Activated naive CD4-positive, alpha-beta T cell treated with anti-CD3 and anti-CD28 coated beads, Interleukin-2, amount 10 ng/mL, durations not matched to agents 7 days and 5 days (primary cell): ENCODE measurements at places on chromosomes 5 and 9.

DNA sequence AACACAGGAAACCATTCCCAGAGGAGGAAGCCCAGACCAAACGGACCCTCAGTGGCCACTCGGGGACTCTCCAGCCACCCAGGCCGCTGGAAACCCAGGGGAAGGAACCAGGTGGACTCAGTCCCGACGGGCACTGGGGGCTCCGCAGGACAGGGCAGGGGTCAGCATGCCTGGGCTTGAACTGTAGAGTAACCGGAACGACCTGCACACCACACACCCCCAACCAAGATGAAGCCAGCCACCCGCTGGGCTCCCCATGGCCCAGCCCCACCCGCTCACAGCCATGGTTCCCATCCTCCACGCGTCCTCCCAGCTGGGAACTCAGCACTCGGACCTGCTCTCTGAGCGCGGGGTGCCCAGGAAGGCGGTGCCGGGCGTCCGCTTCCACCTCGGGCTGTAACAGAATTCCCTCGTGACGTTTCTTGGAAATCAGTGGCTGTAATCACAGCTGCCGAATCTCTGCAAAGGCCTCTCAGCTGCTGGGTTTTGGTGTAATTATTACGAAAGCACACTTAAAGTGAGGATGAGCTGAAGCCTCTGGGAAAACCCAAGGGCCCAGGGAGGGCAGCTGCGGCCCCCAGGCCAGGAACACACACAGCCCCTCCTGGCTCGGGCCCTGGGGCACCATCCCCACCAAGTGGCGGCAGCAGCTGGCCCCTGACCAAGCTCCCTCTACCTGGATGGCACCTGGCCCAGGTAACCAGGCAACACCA is 13.8 kb downstream of the NACC2 start:
- no peak for DNase-seq

GRCh38 chr9:69389437-69389995 is 64.5 kb downstream of the ENTREP1 start:
- no peak for DNase-seq

GRCh38 chr9:33161011-33161588 is 6.0 kb downstream of the B4GALT1 start:
- DNase-seq = peak; percentile 49

- no peak for DNase-seq
These were observed 45.6 kb downstream of the SLC6A7 start for GRCh38 chr5:150235500-150235854.

GRCh38 chr9:136700304-136700703 is 12.1 kb upstream of the DIPK1B start:
- no peak for DNase-seq

DNA sequence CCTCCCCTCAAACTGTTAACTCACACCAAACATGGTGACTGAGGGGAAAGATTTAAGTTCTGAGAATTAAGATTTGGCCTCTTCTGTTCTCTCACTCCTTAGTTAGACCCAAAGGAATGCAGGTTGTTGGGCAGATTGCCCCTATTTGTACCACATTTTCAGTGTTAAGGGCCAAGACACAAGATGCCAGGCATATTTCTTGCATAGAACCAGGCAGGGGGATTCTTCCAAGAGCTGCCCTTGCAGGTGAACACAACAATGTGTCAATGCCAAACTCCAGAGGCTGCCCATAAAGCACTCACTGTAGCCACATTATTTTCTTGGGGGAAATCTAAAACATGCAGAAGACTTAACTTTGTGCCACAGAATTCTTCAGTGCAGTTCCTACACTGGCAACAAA is 14.7 kb downstream of the MPDZ start:
- no peak for DNase-seq

- DNase-seq = no peak
These were observed 34.8 kb upstream of the TENT4A start for GRCh38 chr5:6678385-6678784.

- peak; percentile 41 for DNase-seq
These were observed 17.8 kb downstream of the SERINC5 start for GRCh38 chr5:80238097-80238496.

GRCh38 chr9:94623253-94623652 is 16.1 kb downstream of the FBP1 start:
- peak; percentile 43 for DNase-seq

DNA sequence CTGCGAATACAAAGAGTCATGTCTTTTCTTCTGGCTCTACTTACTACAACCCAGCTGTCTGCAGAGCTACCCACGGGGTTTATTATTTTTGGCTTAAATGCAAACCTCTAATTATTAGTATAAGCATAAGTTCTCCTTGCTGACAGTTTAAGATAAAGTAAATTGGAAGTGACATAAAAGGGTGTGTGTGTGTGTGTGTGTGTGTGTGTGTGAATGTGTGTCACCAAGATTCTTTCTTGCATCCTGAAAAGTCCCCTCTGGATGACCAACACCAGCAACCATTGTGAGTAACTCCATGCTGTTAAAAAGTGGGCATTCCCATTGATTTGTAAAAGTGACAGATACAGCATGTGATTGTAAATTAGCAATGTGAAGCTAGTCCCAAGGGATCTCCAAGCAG is 803.8 kb upstream of the ZNF608 start:
- DNase-seq = no peak

DNA sequence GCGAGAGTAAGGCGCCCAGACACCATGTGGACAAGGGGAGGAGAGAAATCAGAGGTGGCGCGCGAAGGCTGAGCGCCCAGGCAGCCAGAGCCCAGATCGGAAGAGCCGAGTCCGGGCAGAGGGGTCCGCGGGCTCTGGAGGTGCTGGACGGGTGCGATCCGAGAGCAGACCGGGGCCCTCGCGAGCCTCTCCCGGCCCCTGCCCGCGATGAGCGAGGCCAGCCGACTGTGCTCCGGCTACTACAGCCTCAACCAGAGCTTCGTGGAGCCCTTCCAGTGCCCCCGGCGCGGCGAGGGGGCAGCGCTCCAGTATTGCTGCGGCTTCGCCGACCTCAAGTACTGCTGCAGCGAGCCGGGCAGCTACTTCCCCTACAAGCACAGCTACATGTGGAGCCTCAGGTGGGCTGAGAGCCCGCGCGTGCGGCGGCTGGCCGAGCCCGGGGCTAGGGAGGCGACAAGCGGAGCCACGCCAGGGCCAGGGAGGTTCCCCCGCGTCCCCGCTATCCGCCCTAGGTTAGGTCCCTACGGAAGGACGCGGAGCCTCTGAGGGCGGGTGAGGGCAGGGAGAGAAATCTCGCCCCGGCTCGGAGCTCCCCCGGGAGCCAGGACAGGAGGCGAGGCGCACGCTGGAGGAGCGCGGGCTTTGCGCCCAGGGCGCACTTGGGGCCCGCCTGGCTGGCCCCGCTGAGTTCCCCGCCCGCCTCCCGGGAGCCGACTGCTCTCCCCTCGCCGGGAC is at the start of gene SHISAL2B:
TSS of gene SHISAL2B (plus strand) at position 87 of the 735 bp plus-strand sequence. CDS start at position 208, 121 bp downstream.
- peak; percentile 21 for DNase-seq

DNA sequence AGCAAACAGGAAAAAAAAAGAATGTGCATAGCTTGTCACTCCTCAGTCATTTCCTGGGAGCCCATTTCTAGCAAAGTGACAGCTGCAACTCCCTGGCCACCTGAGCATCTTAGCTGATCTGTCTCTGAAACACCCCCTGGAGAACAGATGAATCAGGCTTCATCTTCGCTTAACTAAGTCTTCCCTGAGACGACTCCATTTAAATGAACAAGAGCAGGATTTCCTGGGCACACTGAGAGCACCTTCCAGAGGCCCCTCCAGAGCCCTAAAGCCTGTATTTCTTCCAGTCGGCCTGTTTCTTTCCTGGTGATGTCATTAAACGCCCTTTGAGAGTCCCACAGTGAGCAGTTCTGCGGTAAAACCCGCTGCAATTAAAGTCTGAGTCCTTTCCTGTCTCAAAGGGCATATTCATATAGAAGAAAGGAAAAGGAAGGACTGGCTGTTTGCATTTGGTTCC is 13.9 kb downstream of the TGFBI start:
- no peak for DNase-seq

DNA sequence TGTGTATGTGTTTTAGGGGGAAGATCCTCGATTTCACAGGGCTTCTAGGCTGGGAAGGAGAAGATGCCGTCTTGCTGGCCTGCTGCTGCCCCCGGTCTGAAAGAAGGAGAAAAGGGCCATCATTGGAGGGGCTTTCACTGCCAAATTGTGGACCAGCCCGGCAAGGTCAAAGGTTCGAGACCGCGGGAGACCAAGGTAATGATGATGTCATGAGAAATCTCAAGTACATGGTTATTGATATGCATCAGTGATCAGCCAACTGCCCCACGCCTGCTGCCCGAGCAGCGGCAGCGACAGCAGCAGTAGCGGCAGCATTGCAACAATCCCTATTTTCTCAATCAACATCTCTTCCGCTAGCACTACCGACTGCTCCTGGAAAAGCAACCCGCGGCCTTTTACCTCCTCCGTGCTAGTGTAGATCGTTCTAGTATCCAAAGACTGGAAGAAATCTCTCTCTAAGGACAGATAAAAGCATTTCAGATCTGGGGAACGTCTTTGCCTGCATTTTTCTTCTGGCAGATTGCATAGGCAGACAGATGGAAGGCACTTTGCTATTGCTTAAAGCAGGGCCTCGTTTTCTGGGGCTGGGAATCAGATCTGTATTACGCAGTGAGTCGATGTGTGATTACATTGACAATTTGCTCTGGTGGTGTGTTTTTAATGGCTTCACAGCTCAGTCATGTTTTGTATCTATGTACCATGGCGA is 215.3 kb downstream of the MEF2C start:
- no peak for DNase-seq

DNA sequence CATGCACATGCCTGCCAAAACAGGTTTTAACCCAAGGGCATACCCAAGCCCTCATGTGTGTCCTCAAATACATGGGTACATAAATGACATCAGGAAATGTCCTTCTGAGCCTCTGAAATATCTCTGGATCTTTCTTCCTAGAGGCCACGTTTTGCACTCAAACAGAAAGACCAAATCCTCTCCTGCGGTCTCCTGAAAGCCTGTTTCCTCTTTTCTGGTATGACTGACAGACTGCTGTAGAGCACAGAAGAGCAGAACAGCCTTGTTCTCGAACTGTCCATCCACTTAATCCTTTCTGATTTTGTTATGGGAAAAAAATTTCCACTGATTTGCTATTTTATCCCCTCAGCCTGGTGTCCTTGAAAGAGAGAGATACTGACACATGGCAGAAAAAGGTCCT is 107.2 kb downstream of the ASTN2 start:
- no peak for DNase-seq

DNA sequence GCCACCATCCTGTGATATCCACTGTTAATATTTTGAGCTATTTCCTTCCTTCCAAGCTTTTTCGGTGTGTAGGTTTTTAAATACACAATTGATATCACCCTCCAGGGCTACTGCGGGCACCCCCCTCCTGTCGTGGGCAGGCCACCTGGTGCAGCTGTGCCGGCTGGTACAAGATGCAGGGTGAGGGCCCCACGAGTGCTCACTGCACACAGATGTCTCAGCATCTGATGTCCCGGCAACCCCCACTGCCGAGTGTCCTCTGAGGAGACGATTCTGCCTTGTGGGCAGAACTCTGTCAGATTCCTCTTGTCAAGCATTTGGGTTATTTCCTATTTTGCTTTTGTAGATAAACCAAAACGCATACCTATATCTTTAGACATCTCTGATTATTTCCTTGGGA is 25.1 kb downstream of the CACNA1B start:
- no peak for DNase-seq

GRCh38 chr9:134982311-134982710 is 64.6 kb upstream of the FCN1 start:
- DNase-seq = no peak

- no peak for DNase-seq
These were observed 23.9 kb downstream of the FGF10 start for GRCh38 chr5:44365345-44365744.

- DNase-seq = no peak
These were observed 53.0 kb downstream of the F2RL2 start for GRCh38 chr5:76570153-76570552.

DNA sequence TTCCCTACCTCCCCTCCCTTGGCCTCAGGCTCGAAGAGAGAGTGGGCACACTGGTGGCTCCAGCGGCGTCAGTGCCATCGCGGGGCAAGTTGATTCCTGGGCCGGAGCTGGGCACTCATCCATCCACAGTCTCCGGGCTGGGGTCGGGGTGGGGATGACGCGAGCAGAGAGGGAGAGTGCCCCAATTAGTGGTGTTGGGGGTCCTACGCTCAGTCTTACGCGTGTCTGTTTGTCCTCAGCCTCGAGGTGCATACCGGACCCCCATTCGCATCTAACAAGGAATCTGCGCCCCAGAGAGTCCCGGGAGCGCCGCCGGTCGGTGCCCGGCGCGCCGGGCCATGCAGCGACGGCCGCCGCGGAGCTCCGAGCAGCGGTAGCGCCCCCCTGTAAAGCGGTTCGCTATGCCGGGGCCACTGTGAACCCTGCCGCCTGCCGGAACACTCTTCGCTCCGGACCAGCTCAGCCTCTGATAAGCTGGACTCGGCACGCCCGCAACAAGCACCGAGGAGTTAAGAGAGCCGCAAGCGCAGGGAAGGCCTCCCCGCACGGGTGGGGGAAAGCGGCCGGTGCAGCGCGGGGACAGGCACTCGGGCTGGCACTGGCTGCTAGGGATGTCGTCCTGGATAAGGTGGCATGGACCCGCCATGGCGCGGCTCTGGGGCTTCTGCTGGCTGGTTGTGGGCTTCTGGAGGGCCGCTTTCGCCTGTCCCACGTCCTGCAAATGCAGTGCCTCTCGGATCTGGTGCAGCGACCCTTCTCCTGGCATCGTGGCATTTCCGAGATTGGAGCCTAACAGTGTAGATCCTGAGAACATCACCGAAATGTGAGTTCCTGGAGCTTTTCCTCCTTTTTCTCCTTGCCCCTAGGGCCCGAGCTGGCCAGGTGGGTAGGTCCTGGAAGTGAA is 861 bp downstream of the NTRK2 start:
- DNase-seq = no peak

GRCh38 chr5:81817980-81818379 is 67.1 kb upstream of the SSBP2 start:
- DNase-seq = peak; percentile 31

DNA sequence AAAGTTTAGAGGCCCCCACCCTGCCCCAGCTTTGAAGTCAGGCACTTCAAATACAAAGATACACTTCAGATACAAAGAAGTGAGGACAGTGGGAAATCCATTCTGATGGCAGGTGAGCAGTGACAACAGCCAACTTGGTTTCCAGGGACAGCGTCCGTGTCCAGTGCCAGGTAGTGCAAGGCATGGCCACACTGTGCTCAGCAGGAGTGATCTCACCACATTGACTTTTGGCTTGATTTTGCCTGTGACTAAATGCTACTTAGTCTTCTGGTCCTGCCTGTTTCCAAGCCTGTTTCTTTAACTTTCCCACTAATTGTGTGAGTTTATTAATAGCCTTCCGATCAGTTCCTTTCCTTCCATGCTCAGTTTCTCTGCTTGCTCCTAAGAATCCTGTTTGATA is 72.6 kb upstream of the PALM2AKAP2 start:
- no peak for DNase-seq

GRCh38 chr5:172492097-172492840 is 37.9 kb upstream of the SH3PXD2B start:
- DNase-seq = no peak
